ENCODE measurements at places on chromosomes 11 and 22.
A peak's percentile ranks its signal among the peaks of the same experiment; 100 is the strongest.

DNA sequence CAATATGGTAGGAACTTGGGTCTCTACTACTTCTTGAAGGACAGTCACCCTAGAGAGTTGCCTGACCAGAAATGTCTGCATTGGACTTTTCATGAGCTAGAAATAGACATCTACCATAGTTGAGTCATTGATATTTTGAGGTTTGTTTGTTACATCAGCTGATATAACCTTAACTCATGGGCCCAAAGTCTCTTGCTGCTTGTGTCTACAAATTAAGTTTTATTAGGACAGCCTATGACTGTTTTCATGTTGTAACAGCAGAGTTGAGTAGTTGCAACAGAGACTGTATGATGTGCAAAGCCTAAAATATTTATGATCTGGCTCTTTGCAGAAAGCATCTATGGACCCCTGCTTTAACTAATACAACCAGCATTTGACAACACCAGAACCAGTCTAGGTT, 155.3 kb downstream of the MIAT start:
- no peak for DNase-seq

GRCh38 chr11:123083623-123084029, 21.7 kb upstream of the HSPA8 start:
- peak; percentile 81 for DNase-seq

- no peak for DNase-seq
Measured at GRCh38 chr11:18233912-18234311, 2.7 kb downstream of the SAA4 start.

DNA sequence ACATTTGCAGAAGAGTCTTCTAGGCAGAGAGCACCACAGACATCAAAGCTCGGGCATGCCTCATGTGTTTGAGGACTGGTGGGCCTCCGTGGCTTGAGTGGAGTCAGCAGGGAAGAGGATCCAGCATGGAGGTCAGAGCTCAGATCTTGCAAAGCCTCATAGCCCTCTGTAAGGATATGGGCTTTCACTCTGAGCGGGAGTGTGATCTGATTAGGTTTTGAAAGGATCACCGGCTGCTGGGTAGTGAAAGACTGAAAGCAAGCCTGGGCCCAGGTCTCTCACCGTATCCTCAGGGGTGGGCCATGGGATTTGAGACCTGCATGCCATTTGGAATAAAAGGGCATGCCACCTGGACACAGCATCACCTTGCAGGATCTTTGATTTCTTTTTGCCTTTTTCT, 112.7 kb downstream of the TEAD1 start:
- no peak for DNase-seq

DNA sequence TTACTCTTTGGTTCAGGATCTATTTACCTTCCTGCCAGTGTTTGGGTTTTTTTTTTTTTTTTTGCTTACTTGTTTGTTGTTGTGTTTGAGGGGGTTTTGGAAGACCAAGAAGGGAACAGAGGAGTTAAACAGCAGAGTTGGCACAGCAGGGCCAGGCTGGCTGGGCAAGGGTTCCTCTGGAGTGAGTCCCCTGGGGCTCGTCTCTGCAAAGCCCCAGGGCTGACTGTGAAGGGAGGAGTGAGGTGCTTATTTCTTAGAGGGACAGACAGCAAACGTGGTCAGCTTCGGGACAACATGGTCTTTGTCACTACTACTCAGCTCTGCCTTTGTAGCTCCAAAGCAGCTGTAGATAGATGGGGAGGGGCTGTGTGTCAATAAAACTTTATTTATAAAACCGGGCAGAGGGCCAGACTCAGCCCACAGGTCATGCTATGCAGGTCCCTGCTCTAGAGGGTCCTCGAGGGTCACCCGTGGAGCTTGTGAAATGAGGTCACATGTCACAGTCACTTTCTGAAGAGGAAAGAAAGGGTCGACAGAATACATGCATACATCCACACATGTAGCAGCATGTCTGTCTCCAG, 1404.7 kb downstream of the BRD1 start:
- no peak for DNase-seq

DNA sequence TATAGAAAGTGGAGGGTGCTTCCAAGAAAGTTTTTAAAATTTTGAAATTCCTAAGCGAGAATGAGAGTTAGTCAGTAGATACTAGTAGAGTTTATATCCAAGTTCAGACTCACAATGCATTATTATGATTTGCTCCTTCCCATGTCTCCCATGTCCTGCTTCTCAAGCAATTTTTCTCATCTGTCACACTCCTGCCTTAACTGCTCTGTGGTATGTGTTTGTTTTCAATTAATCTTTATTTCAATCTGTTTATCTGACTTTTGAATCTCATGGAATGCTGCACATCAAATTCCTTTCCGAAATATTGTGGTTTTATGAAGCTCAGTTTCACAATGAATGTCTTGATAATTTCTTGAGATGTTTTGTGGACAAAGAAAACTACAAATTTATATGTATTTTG, 18.1 kb downstream of the THY1 start:
- DNase-seq: no peak

GRCh38 chr11:117186431-117186761, 7.9 kb downstream of the SIDT2 start:
- DNase-seq: no peak

DNA sequence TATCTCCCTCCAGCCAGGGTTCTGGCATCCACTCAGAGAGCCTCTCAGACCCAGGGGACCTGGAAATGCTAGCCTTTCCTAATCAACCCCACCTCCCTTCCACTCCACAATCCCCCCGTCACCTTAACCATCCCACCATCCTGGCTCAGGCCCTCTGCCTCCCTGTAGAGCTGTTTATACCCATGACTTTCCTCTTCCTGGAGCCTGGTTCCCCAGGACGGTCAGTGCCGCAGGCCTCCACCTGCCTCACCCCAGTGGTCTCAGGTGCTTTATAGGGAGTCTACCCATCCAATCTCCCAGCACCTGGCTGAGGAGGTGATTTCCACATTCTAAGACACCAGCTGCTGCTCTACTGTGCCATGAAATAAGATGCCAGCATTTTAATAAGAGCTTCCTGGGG, 1159.5 kb downstream of the TBC1D22A start:
- no peak for DNase-seq

GRCh38 chr11:1082346-1082727, 7.7 kb downstream of the MUC2 start:
- no peak for DNase-seq

DNA sequence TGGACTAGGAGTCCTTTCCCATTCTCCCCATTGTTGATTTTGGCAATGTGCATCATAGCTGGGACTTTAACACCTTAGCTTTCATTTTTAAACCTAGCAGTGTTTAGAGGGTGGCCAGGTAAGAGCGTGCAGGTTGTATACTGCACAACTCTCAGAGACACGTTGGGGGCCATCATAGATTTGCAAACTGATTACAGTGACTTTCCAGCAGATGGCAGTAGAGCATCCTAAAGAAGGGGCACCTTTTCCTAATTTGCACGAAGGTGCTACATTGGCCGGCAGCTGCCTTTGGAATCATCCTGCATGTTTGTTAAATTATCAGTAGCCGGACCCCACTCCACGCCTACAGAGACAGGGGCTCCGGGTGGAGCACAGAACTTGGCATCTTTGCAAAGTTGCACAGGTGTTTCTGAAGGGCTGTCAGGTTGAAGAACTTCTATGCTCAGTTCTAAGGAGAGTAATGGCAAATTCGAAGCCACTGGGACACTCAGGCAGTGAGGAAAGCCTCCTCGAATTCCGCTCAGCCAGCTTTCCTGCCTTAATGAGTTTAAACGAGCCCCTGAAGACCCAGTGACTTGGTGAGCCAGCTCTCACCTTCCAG, 7.7 kb downstream of the LHFPL7 start:
- no peak for DNase-seq

DNA sequence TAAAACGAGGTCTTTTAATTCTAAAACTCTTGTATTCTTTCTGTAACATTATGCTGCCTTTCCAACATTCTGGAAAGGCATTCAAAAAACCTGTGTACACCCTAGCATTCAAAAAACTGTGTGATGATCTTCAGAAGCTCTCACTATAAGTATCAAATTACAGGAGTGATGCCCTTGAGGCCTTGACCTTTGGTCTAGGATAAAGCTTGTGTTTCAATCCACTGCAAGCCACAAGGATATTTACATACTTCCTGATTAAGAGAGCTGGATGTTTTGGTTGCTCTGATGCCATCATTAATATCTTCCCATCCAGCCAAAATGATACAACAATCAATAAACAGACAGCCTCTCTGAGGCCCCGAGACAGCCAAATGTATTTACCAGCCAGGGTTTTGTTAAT, 11.9 kb downstream of the CLPB start:
- DNase-seq: no peak

DNA sequence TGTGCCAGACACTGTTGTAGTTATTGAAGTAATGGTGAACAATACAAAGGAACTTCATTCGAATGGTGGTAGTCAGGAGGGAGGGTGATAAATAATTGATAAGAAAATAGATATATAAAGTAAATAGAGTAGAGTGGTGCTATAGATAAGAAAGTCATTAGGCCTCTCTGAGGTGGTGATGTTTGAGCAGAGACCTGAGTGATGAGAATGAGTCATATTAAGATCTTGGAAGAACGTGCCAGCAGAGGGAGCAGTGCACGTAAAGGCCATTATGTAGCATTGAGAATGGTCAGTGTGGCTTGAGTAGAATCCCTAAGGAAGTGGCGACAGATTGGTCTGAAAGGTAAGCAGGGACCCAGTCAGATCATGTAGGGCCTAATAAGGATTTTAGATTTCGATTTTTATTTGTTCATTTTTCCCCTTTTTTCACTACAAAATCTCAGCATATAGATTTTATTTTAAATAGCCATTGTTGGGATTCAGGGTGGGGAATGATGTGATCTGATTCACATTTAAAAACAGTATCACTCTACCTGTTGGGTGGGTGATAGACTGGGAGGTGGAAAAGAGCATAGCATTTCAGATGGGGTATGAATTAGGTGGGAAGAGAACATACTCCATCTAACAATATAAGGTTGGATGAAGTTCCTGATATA, 44.7 kb downstream of the CCDC90B start:
- DNase-seq: peak; percentile 57

GRCh38 chr22:17397756-17398547, 28.7 kb downstream of the CECR2 start:
- no peak for DNase-seq

DNA sequence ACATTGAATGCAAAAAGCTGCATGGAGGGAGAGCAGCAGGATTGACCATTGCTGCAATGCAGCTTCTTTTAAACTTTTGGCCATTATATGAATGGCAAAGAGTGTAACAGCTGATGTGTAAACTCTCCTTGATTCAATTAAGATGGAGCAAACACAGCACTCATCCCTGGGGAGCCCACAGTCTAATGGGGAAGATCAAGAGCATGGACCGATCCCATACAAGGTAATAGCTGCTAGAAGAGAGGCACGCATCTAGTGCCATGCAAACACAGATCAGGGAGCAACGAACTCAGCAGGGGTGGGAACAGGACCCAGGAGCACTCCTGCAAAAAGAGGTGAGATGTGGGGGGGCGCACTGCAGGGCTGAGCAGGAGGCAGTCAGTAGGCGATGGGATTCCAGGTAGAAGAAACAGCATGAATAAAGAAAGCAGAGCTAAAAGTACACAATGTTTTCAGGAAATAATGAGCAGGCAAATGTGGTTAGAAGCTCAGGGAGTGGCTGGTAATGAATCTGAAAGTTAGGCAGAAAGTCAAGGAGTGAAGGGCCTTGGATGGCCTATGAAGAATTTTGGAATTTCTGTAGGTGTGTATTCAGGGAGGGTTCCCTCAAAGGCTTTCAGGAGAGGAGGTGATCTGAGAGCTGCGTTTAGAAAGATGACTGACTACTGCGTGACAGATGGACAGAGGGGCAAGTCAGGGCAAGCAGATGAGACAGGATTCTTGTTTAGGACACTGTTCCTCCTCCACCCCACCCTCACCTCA, 17.2 kb upstream of the BMAL1 start:
- no peak for DNase-seq

DNA sequence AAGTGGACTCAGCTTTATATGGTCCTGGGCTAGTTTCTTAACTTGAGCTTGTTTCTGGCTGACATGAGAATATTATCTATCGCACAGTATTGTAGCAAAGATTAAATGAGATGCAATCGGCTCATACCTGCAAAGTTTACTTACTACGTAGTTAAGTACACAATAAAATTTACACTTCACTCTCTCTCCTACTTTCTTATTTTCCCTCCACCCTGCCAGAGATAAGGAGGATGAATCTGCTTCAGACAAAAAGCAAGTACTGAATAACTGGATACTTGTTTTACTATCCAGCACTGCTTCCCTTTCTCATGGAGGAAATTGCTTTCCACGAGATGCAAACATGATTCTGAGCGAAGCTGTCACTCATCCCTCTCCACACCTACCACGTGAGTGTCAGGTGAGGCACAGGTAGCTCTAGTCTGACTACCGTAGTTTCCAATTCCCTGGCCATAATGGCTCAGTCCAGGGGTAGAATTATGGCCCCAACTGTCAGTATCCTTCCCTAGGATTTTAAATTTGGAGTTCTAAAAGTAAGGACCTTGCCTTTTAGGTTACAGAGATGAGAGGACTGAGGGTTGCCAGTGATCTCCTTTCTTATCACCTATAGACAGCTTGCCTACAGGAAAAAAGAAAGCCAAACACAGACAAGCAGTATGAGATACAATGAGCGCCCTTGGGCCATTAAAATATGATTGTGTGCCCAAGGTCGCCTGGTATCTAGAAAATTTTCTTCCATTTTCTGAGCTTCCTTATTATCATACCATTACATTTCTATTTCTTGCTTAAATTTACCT, 39.8 kb downstream of the GAB2 start:
- peak; percentile 73 for DNase-seq

DNA sequence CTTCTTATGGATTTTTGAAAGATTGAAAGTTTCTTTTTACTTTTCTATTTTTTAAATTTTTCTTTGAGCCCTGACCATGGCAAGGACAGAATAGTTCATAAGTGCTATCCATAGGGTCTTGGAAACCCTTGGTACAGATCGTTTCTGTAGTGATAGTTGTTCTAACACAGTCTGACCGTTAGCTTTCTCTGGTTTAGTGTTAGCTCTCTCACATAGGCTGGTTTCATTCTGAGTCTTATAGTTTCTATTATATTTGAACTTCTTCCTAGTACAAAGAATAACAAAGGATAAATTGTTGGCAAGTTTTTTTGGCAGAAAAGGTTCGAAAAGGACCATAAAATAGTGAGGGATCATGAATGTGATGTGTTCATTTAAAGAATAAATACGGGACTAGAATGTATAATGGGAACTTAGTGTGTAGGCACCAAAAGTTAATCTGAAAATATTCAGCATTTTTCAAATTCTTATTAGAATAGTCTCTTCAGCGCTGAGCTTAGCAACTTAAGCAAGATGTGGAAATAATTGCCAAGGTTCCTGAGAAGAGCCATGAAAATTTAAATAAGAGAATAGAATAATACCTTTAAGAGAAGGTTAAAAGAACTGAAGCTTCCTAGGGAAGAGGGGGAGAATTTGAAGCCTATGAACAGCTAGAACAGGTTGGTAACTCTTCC, 24.1 kb downstream of the FDX1 start:
- no peak for DNase-seq

- DNase-seq: no peak
Measured at GRCh38 chr11:68149417-68149816, 28.2 kb upstream of the CHKA start.

DNA sequence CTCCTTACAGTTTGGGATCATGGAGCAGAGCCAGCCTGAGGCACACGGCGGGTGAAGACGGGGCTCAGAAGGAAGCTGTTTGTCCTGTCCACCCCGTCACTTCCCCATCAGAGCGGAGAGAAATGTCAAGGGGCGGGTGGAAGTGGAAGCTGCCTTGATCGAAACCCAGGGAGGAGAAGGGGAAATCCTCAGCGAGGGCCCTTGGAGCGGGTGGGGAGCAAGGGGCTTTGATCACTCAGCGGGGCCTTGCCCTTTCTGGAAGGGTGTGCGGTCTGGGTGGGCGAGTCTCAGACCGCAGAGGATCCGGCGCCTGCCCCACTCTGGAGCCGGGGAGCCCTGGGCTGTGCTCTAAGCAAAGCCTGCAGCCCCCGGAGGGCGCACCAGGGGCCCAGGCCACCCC, 320.4 kb downstream of the NTM start:
- no peak for DNase-seq

GRCh38 chr11:108835624-108836023, 170.8 kb downstream of the DDX10 start:
- DNase-seq: no peak

Data from large intestine (tissue), 12 donors.